ENCODE measurements at places on chromosomes 2 and 18.

- DNase-seq, result no peak
Observed at GRCh38 chr2:118177884-118178283, 89.6 kb downstream of the INSIG2 start.

DNA sequence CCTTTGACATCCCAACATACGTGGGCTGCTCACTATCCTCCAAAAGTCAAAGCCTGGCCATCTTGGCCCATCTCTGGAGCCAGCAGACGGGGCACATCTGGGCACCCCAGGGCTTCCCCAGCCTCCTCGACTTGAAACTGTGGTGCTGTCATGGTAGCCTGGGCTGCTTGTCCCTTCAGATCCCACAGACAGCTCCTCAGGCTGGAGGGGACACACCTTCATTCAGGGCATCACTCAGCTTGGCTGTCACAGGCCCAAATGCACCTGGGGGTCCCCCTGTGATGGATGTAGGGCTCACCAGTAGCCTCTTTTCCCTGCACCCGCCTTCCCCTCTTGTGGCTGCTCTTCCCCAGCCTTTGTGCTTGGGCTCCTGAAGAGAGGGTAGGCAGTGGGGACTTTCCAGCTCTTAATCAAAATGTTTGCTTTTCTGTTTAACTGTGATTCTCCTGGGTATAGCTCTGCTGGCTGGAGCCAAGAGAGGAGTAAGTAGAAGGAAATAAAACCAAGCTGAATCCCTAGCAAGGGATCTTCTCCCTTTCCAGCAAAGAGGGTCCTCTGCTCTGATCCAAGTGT lies 92.3 kb downstream of the GYPC start:
- DNase-seq, result no peak

- DNase-seq, result no peak
Observed at GRCh38 chr2:235495373-235496238, 1.8 kb downstream of the AGAP1 start.

GRCh38 chr2:54880428-54880827 lies 157.0 kb downstream of the EML6 start:
- DNase-seq, result no peak

- DNase-seq, result no peak
Observed at GRCh38 chr2:229901819-229902218, 20.0 kb downstream of the TRIP12 start.

GRCh38 chr18:10074110-10074509 lies 160.3 kb downstream of the VAPA start:
- no peak for DNase-seq

GRCh38 chr2:168593713-168594112 lies 137.6 kb downstream of the CERS6 start:
- DNase-seq, result no peak

- DNase-seq, result no peak
Observed at GRCh38 chr2:63218800-63219526, 168.3 kb downstream of the OTX1 start.

GRCh38 chr2:159606287-159606686 lies 10.1 kb downstream of the BAZ2B start:
- DNase-seq, result no peak

GRCh38 chr2:231223458-231223976 lies 25.1 kb downstream of the ARMC9 start:
- DNase-seq, result no peak

GRCh38 chr2:8244639-8245038 lies 437.2 kb upstream of the ID2 start:
- no peak for DNase-seq

- no peak for DNase-seq
Observed at GRCh38 chr2:2880938-2881337, 496.7 kb downstream of the EIPR1 start.

- no peak for DNase-seq
Observed at GRCh38 chr2:72846171-72847095, 20.6 kb upstream of the EXOC6B start.

GRCh38 chr2:216685327-216685875 lies 9.9 kb downstream of the IGFBP5 start:
- no peak for DNase-seq

DNA sequence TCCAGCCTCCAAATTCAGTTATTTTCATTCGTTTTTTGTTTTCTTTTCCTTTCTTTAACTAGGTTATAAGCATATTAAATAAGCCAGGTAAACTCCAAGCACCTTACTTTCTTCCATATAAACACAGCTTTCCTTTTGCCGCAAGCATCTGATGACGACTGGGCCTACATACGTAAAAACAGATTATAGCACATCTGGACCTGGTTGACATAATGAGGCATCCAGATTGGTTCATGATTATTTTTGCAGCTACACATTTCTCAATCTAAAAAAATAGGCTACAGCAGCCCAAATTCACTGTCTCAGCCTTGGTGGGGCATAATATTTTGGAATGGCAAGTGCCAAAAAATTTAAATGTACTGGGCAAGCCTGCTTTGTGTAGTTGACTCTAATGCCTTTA lies 7.7 kb downstream of the CYP1B1 start:
- DNase-seq, result no peak

DNA sequence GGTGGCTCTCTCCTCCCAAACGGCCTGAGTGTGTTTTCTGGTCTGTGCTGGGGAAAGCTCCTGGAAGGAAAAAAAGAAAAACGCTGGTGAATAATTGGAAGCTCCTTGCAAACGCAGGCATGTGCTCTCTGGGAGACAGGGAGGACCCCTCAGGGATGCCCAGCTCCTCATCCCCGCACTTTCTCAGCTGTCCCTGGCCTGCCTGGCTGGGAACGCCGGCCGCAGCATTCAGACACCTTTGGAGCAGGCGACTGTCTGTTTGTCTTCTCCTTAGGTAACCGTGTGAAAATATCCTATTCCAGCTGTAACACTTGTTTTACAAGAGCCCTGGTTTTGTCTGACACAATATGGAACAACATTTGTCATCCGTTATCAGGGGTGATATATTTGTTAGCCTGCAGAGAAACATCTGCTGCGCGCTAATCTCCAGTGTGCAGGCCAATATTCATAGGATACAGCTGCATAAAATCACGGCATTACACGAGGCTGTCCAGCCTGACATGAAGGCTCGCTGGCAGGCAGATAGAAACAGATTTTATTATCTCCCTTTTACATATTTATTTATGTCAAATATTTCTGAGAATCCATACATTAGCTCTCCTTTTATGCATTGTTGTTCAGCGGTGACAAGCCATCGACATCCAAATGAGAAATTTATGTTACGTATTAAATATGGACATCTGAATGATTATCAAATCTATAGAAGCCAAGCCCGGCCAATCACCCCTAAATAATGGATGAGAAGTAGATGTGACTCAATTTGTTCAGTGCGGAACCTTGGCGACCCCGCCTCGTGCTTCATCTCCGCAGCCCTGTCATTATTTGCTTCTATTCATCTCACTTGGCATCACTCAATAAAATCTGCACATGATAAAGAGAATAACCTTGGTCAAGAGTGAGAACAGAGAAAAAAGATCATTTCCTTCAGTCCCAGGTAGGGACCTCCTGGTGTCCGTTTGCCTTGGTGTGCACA lies 675.1 kb upstream of the SALL3 start:
- no peak for DNase-seq

DNA sequence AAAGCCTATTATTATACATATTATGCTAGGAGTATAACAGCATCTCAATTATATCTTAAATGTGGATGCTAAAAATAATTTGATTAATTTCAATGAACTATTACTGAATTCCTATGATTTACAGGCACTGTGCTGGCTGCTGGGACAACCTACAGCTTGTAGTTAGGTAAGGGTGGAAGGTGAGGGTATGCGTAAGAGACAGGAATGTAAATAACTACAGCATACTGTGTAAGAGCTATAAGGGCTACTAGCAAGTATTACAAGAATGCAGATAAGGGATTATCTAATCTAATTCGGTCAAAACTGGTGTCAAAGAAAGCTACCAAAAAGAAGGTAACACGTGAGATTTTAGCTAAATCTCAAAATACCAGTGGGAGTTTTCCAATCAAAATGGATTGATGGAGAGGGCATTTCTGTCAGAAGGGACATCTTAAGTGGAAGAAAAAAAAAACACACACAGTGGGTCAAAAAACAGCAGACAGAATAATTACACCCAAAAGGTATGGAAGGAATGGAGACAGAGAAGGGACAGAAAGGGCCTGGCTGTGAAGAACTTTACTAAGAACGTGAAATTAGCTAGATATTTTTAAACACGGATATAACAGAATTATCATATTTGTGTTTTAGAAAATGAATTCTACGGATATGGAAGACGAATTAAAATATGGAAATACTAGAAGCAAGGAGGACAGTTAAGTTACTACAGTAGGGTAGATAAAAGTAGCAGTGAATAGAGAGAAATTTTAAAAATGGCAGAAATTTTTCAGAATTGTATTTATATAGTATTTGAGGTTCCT lies 47.1 kb downstream of the STRN start:
- no peak for DNase-seq

DNA sequence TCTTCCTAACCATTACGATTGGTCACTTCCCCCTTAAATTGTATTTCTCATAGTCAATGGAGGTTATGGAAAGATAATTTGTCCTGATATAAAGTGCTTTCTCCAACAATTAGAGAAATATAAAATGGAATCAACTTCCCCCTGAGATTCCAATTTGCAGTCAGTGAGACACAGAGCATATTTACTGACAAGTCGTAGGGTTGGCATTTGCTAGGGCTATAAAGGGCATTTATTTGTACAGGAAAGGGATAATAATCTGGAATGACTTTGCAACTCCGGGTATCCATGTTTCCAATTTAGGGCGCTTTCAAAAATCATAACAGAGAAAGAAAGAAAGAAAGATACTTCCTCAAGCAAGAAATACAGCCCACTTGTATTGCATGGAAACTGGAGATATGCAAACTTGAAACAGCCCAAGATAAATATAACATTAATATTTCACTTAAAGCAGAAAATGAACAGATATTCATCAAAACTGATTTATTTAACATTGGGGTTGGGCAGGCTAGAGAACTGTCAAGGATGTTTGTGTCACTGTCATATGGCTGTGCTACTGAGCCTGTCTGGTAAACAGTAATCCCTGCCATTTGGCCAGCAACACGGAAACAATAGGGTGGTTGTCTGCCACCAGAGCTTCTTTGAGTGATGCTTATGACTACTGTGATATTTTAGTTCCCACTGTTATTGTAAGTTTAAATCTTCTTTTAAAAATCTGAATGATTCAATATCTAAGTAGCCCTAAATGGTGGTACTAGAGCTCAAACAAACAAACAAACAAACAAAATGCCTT lies 621.8 kb downstream of the LRP1B start:
- DNase-seq, result no peak

GRCh38 chr2:102782933-102783332 lies 21.1 kb downstream of the TMEM182 start:
- DNase-seq, result no peak

DNA sequence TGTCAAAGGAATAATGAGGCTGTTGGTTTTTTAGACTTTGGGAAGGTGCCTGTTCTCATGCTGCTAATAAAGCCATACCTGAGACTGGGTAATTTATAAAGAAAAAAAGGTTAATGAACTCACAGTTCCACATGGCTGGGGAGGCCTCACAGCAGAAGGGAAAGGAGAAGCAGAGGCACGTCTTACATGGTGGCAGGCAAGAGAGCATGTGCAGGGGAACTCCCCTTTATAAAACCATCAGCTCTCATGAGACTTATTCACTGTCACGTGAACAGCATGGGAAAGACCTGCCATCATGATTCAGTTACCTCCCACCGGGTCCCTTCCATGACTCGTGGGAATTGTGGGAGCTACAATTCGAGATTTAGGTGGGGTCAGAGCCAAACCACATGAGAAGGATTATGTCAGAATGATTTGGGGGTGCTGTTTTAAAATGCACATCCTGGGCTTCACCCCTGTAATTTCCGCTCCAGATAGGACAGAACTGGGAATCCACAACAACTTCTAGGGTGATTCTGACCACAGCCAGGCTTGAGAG lies 37.8 kb downstream of the TCF7L1 start:
- DNase-seq, result no peak

GRCh38 chr2:169091761-169092519 lies 22.6 kb downstream of the DHRS9 start:
- no peak for DNase-seq

- DNase-seq, result no peak
Observed at GRCh38 chr18:38923126-38923525, 1357.5 kb upstream of the CELF4 start.

GRCh38 chr2:20212459-20212870 lies 12.5 kb downstream of the SDC1 start:
- DNase-seq, result no peak

GRCh38 chr18:45677276-45677807 lies 46.6 kb upstream of the SLC14A1 start:
- DNase-seq, result no peak

DNA sequence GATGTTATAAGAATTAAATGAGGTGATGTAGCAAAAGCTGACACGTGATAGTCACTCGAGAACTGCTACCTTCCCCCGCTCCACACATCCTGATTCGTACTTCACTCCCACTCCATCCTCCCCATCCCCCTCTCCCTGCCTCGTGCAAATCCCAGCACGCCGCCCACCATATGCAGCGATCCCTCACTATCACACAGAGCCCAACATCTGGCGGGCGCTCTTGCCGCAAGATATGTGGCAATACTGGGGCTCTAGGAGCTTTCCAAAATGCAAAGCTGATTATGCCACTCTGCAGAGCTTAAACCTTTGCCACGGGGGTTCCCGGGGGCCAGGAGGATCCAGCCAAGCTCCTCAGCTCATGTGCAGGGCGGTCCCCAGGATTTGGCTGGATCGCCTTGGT lies 37.4 kb downstream of the DNMT3A start:
- DNase-seq, result no peak

DNA sequence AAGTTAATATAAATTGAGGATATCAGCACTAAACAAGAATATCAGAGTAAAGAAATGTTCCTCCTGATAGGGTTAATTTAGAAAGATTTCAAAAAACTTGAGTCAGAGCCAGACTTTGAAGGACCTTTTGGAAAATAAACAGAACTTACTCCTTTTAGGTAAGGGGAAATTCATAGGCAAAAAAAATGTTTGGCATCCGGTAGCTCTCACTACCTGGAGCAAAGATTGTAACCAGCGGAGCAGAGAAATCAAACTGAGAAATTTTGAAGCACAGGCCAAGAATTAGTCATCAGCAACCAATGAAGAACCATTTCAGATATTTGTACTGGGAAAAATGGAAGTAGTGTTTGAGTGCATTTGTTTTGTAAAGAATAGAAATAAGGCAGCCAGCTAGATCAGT lies 113.0 kb downstream of the ICA1L start:
- no peak for DNase-seq

GRCh38 chr2:122098306-122098705 lies 342.9 kb downstream of the TSN start:
- no peak for DNase-seq

DNA sequence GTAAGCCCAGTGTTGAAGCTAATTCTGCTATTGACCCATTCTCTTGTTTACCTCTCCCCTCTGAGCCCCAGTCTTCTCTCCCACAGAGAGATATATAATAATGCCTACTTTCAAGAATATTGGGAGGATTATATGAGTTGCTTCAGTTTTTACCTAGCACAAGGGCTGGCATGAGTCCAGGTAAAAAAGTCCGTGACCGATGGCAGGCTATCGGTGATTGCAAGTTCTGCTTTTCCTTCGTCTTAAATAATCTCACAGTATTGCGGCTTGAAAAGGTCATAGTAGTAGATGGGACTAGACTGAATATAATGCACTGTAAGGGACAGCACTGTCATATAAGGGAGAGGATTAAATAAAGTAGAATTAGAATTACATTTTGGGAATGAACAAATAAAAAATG lies 77.6 kb downstream of the KIF5C start:
- no peak for DNase-seq
